ENCODE measurements at places on chromosomes 11 and 22.

- DNase-seq: no peak
These were observed 5.0 kb downstream of the DGKZ start for GRCh38 chr11:46352063-46352841.

- no peak for DNase-seq
These were observed 20.0 kb upstream of the TALDO1 start for GRCh38 chr11:727281-727701.

GRCh38 chr11:34647131-34647530, 26.2 kb downstream of the EHF start:
- DNase-seq: no peak

GRCh38 chr22:50293441-50294318, 13.8 kb downstream of the PLXNB2 start:
- DNase-seq: peak; percentile 62

DNA sequence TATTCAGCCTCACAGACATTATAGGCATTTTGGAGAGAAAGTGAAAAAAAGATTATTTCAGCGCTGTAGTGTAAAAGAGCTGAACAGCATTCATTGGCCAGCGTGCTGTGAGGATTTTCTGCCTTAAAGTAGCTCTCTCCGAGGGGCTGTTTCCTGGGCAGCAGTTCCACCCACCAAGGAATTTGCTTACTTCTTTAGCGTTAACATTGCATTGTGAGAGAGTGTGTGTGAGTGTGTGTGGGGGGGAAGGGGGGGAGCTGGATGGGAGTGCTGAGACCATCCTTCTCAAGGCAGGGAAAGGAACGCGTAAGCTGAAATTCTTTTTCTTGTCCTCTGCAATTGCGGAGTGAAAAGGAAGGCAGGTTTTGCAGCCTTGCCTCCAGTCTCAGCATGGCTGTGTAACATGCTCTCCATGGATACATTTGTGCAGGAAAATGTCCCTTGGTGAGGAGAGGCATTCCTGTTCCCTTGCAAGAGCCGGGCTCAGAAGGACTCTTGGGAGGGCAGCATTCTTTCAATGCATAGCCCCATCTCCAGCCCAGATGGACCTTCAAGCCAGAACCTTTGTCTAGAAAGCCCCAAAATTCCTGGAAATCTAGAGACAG, 159.9 kb upstream of the NAV2 start:
- DNase-seq: no peak

DNA sequence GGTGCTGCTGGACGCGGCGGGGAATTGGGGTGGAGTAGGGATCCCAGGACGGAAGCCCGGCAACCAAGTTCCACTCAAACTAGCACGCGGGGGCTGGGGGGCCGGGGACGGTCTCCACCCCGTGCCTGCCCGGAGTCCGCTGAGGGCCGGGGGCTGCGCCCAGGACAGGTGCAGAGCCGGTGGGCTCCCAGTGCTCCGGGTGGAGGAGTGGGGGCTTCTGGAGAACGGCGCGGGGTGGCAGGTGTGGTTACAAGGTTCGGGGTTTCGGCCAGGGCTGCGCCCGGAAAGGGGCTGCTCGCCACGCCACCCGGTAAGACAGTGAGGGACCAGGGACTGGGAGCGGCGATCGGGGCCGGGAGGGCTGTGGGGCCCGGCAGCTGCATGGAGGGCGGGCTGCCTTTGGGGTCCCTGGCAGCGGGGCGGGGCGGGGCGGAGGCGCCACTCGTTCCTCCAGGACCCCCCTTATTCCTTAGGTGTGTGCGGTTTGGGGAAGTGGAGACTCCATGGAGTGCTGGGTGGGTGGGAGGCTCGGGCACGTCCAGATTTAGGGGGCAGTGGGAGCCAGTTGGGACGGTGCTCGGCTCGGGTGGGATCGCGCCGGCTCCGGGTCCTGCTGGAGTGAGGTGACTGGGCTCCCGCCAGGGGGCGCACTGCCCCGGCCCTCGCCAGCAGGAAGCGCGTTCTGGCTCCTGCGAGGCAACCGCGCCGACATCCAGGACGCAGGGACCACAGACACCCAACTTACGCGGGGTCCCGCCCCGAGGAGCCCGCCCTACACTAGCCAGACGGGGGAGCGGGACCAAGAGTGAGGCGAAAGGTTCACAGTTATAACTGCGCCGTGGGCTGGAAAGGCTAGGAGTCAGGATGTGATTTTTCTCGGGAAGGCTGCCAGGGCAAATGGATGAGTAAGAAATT, 868 bp downstream of the TSPAN18 start:
- DNase-seq: peak; percentile 53

DNA sequence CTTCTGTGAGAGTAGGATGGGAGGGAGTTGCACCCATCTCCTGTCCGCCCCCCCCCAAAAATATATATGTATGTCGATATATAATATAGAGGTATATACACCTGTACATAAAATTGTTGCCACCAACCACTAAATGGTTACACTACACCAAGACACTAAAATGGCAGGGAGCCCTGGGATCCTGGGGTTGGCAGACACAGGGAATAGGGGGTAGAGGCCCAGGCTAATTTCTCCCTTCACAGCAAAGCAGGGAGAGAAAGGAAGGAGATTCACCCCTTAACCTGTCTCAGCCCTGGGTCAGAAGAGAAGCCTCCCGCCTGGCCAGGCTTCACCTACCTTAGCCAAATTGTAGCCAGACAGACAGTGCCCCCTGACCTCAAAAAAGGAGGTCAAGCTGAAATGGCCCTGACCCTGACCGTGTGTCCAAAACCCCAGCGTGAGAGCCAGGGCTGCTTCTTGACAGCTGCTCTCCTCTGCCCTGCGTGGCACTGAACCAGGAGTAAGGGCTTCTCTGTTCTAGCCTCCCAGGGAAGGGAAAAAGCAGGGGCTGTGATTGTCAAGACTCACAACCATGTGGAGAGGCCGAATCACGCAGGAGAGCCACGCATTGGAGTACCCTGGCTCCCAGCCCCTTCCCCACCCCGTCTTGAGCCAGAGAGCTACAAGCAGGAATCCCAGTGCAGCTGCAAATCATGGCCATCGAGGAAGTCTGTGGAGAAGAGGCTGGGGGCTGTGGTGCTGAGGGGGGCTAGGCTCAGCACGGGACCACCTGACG, 40.5 kb downstream of the SGSM3 start:
- DNase-seq: no peak
